ENCODE measurements at places on chromosomes 12 and 14. TPM values are rescaled to one million over a fixed set of nuclear protein-coding genes. Genes with fewer than 3 reads are reported as not detected.
A peak's percentile ranks its signal among the peaks of the same experiment; 100 is the strongest.

GRCh38 chr12:88035271-88035906 lies 6.2 kb upstream of the C12orf50 start:
- DNase-seq = peak; percentile 93

DNA sequence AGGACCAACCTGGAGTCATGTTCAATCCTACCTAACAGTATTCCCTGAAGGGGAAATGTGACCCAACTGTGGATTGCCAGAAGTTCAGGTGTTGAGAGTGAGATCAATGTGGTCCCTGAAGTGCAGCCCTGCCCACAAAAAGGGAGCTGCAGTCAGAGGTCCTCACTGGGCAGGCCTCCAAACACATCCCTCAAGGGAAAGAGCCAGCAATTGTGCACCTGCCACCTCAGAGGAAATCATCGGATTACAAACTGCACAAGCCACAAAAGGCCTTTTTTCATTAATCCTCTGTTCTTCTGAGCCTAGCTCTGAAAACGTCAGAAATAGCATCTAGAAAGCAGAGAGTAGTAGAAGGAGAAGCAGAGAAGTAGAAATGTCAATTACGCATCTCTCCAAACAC lies 10.8 kb upstream of the MDM1 start:
- no peak for DNase-seq

GRCh38 chr14:68285421-68286179 lies 466.0 kb downstream of the RAD51B start:
- DNase-seq = no peak

DNA sequence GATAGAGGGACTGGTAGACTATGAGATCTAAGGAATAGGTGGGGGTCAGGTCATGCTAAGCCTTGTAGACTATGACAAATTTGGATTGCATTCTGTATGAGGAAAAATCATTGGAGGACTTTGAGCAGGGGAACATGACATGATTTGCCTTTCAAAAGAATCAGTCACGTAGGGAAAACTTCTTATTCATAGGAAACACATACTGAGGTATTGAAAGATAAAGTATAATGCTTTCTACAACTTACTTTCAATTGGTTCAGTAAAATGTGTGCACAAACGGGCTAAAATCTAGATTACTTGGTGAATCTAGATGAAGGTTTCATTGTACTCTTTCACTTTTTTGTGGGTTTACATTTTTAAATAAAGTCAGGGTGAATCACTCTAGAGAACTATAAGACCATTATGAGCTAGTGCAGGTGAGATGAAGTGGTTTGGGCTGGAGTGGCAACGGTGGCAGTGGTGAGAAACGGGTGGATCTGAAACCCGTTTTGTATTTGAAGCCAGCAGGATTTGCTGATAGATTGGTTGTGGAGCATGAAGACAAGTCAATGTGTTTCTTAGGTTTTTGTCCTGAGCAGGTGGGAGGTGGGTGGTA lies 6.7 kb downstream of the BBS10 start:
- no peak for DNase-seq

GRCh38 chr12:105805730-105806399 lies 332.9 kb downstream of the NUAK1 start:
- DNase-seq = no peak

GRCh38 chr12:70265132-70265531 lies 21.9 kb downstream of the CNOT2 start:
- DNase-seq = no peak

- peak; percentile 63 for DNase-seq
Observed at GRCh38 chr14:105050551-105050897, 14.7 kb downstream of the GPR132 start.

GRCh38 chr14:101097109-101097793 lies 193.7 kb upstream of the RTL1 start:
- no peak for DNase-seq

- no peak for DNase-seq
Observed at GRCh38 chr14:76955575-76956315, 72.8 kb downstream of the IRF2BPL start.

GRCh38 chr12:21523148-21523547 lies 2.9 kb upstream of the SPX start:
- DNase-seq = no peak

GRCh38 chr14:59897757-59898383 lies 22.1 kb upstream of the LRRC9 start:
- DNase-seq = no peak

DNA sequence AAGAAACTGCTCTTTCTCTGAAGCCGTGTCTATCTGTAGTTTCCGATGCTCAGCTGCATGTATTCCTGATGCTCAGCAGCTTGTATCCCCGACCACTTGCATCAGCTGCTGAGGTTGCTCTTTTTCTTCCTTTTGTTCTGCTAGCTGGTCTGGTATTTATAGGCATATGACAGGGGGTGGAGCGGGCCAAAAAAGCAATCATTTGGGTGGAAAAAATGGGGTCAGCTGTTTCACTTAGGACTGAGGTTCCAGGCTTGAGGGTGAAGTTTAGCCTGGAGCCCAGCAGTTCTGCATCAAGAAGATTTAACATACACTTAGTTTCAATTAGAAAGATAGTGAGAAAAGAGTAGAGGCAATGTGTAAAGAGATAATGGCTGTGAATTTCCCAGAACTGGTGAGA lies 23.6 kb upstream of the AMN1 start:
- DNase-seq = no peak

DNA sequence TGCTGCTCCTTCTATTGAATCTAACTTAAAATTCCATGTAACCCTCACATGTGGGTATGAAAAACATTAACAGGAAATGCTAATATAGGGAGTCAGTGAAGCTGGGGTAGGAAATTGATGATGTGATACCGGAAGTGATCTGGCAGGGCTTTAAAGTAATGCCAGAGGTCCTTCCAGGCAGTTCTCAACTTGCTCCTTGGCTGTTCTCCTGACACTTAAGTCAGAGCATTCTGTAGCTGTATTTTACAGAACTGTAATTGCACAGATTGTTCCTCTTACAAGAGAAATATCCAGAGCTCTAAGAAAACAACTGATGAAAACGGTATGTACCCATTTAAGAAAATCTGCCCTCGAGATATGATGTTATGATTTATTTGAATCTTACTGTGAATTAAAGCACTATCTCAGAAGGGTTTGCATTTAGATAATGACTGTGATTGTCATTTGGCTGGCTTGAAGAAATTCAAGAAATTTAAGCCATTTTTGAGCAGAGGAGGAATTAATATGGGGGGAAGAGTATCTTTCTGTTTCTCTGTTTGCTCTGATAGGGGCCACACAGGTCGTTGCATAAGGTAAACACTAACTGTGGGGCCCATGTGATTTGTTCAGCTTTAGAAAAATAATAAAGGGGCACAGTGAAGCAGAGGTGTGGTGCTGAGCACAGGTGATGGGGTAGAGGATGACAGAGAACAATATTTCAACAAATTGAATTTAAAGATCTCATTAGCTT lies 88.4 kb downstream of the BBS10 start:
- DNase-seq = no peak

DNA sequence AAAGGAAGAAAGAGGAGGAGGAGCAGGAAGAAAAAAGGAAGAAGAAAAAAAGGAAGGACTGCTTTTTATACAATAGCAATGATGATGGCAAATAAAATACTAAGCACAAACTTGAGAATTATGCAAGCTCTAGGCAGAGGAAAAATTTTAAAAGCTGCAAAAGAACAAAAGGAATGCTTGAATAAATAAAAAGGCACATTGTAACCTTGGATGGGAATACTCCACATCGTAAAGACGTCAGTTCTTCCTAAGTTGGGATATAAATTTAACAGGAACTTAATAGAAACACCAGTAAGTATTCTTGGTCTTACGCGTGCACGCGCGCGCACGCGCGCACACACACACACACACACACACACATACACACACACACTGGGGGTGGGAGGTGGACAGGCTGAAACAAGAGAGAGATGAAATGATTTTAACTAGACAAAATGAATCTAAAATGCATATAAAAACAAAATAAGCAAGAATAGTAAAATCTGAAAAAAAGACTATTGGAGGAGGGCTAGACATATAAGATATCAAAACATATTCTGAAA lies 43.0 kb downstream of the SERPINA3 start:
- peak; percentile 65 for DNase-seq

GRCh38 chr14:72516936-72517700 lies 376.8 kb downstream of the DPF3 start:
- DNase-seq = no peak

- DNase-seq = no peak
Observed at GRCh38 chr12:93729934-93730333, 52.8 kb downstream of the CRADD start.

DNA sequence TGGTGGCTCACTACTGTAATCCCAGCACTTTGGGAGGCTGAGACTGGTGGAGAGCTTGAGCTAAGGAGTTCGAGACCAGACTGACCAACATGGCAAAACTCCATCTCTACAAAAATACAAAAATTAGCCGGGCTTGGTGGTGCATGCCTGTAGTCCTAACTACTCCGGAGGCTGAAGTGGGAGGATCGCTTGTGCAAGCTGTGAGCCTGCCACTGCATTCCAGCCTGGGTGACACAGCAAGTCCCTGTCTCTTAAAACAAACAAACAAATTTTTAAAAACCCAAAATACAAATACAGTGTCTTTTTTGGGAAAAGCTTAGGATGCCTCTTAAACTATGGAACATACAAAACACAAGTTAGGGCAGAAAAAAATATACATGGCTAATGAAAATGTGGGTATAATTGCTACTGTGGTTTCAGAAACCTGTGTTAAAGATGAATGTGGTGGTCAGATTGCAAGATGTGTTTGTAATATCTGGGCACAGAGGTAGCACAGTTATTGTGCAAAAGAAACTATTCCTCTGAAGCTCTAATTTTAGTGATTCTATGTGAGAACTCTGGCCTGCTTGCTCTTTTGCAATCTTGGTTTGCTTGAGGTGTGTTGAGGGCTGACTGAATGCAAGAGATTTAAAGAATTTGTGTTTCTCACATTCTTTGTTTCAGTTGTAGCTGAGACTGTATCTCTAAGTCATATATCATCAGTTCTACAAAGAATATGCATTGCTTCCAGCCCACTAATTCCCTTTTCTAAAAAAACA lies 3.9 kb upstream of the HSPA2 start:
- no peak for DNase-seq

GRCh38 chr14:76484355-76484754 lies 108.4 kb downstream of the ESRRB start:
- DNase-seq = no peak

- DNase-seq = peak; percentile 75
Observed at GRCh38 chr12:89384050-89384758, 31.9 kb upstream of the DUSP6 start.

Gene TRPV4
- total RNA-seq = not detected

Gene LRRC10
- total RNA-seq = not detected

Gene FOXN4
- 0.41 TPM for total RNA-seq

Gene CD4
- 11.8 TPM for total RNA-seq

Gene FSCB
- not detected for total RNA-seq

Gene GPR137C
- 0.49 TPM for total RNA-seq

Gene METTL3
- 84.4 TPM for total RNA-seq

Gene NOS1
- total RNA-seq = 1.6 TPM

Measured in sigmoid colon (tissue), 7 donors.